Thoracic aorta (tissue), 2 donors: ENCODE measurements at places on chromosomes 1 and 21. TPM values are rescaled to one million over a fixed set of nuclear protein-coding genes. Genes with fewer than 3 reads are reported as not detected.

The PTGS2 gene
- 12.7 TPM for total RNA-seq

DNA sequence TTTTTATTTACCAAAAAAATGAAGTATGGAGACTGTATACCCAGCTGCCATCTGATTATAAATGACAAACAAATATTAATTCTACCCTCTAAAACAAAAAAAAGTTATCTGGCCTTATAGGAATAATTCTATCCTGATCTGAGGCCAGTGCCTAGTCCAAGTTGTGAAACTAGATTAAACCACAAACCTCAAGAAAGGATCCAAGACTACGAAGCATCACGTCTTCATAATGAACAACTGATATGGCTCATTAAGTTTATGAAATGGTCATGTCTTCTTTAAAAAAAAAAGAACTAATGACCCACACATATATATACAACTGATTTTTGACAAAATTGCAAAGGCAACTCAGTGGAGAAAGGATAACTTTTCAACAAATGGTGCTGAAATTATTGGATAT, 32.4 kb upstream of the CTTNBP2NL start:
- DNase-seq: no peak

DNA sequence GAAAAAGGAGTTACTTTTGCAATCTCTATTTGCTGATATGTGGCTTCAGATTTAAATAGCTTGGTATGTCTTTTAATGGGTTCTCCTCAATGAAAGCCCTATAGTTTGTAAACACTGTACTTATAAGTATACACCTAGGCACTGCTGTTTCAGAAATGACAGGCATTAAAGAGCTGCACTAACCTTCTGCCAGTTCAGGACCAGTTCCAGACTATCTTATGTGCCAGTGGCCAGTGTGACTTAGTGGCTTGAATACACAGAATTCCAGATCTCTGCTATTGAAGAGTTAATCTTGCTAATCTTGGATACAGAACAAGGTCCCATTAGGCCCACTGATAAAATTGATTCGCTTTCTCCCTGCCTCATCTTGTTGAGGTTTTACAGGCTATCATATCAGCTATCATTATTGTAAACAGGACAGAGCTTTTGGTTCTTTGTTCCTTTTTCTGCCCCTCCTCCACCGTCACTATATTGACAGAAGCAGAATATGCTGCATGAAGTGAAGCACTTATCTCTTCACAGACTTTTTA, 337.5 kb downstream of the LRRIQ3 start:
- DNase-seq: no peak

DNA sequence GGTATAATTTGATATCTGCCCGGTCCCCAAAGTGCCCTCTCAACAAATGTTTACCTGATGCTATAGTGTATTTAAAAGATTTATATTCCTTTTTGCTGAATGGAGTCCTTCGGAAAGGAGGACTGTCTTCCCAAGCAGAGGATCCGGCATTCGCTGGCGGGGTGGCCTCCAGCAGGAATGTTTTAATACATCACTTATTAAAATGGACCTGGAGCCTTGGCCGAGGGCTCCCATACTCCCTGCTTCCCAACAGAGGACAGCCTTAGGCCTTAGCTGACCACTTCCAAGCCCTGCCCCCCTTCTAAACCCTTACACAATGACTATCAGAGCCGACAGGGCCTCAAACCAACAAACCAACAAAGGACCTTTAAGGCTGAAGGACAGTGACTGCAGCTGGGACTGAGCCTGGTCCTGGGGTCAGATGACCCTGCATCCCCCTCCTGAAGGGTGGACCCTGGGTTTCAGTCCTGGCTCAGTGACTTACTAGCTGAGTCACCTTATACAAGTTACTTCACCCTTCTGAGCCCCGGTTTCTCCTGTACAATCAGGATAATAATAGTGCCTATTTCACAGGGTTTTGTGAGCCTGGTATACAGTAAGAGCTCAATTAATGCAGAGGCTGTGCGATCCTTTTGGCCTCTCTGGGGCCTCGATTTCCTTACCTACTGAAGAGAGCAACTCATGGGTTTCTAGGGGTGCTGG, 5.6 kb downstream of the CAMK2N1 start:
- no peak for DNase-seq

DNA sequence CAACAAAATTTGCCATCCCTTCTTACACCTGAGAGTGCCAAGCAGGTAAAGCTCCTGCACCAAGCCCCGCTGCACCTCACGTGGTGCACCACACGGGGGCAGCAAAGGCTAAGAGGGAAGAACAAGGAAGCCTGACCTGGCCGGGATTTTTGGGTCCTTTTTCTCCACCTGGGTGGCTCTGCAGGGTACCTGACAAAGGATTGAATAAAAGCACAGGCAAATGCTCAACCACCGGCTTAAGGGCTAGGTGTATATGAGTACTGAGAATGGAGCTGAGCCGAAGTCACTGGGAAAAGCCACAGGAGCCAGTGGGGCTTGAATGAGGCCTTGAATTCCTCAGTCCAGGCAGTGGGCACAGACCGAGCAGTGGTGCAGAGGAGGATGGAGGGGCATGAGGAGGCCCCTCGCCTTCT, 36.4 kb downstream of the ZNF697 start:
- peak; percentile 29 for DNase-seq

DNA sequence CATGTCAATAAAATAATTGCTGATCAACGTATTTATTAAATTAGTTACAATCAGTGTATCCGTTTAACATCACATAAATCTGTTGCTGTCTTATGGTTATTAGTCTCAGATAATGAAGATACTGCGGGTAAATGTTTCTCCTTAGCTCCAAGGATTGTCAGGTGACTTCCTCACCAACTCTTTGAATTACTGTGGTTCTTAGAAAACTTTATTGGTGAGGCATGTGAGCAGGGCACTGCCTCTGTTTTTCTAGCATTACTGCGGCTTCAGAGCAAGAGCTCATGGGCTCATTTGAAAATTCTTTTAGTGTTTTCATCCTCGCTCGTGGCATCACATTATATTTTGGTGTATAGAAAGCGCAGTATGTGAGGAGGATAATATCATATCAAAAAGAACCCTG, 555.9 kb downstream of the LMO4 start:
- no peak for DNase-seq
